ENCODE measurements at places on chromosomes 2 and 18.

DNA sequence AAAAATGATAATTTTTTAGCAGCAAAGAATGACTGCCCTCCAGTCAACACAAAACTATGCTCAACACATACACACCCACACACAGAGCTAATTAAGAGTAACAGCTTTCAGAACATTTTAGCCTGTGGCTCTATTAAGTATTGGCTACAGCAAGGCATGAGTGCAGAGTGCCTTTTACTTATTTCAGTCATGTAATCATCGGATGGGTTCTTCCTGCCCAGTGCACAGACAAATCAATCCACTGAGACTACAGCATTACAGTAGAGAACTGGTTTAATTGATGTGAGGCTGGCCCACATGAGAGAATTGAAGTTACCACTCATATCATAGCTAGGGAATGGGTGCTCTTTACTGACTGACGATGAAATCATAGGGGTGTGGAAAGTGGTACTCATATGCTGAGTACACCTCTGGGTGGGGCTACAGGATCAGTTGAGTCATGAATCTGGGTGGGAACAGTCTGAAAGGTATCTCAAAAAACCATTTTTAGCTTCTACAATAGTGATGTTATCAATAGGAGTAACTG lies 241.0 kb downstream of the FSIP2 start:
- no peak for DNase-seq

DNA sequence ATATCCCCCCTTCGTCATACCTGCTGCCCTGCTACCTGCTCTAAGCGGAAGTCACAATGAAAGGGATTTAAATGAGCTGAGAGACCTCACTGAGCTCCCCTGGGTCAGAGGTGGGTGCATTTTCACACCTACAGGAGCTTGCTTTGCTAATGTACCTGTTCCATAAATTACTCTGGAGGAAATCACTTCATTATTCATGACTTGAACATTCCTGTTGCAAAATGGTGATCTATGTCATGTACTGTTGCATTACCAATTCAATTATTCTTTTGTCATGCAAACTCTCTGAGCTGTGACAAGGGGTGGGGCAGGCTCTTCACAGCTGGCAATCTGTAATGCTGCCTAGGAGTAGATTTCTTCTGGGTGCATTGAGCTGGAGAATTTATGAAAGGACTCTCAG lies 761.3 kb downstream of the TSN start:
- DNase-seq, result no peak

DNA sequence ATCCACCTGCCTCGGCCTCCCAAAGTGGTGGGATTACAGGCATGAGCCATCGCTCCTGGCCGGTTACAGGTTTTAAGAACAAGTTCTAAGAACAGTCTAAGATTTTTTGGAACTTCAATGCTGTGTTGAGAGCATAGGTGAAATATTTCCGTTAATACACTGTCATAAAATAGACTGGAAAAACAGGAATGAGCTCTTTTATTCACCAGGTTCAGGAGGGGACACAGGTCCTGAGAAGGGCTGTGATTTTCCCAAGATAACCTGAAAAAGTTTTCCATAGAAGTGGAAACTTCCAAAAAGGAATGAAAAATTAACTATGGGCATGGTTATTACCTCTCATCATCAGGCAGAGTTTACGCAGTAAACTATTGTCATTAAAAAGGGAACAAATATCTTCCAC lies 97.6 kb upstream of the TMEM178A start:
- DNase-seq, result no peak

- DNase-seq, result no peak
These were observed 534.2 kb downstream of the SPAG16 start for GRCh38 chr2:213818436-213818835.

GRCh38 chr2:191349990-191350389 lies 104.8 kb downstream of the MYO1B start:
- DNase-seq, result no peak

- DNase-seq, result no peak
These were observed 103.3 kb downstream of the AOX1 start for GRCh38 chr2:200689115-200689514.

- no peak for DNase-seq
These were observed 148.9 kb downstream of the AGPS start for GRCh38 chr2:177541258-177541991.

DNA sequence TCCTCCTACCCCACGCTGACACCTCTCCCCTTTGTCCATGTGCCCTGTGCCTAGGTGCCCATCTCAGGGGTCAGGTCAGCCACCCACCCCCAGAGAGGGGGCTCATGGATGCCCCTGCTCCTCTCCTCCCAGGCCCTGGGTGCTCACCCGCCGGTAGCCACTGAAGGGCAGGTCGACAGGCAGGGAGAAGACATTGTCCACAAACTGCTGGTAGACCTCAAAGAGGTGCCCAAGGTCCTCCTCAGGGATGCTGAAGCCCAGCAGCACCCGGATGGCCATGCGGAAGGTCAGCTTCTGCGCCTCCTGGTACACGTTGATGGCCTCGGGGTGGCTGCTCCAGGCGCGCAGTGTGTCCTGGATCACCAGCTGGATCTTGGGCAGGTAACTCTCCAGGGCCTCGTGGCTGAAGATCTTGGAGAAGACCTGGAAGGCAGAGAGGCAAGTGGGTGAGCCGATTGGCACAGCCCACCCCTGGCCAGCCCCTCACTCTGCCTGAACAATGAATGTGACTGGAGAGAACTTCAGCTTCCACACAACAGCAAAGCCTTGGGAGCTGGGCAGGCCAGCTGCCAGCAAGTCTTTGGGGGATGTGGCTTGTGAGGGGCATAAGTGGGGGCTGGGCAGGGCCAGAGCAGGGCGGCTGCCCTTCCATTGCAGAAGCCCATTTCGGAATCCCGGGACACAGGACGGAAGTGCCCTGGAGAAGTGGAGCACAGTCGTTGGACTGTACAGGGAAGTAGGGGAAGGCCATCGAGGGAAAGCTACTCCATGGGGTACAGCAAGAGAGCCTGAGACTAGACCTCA lies 12.5 kb downstream of the CYP26B1 start:
- no peak for DNase-seq

DNA sequence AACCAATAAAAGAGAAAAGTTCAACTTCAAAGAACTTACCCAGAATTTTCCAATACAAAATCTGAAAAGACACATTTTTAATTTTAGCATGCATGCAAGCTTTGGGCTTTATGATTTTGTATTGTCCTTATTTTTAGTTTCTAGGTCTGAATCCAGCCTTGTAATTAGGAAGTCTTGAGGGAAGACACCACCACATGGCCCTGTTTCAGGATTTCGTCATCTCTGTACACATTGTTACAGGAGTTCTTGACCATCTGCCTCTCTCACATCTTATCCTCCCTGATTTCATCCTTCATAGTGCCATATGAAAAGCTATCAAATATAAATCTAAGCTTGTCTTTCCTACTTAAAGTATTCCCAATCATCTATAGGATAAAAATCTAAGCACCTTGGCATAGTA lies 176.1 kb downstream of the TXNL1 start:
- no peak for DNase-seq

GRCh38 chr2:43989545-43989944 lies 6.2 kb downstream of the LRPPRC start:
- no peak for DNase-seq

GRCh38 chr2:145096582-145096981 lies 576.7 kb upstream of the ZEB2 start:
- no peak for DNase-seq

- no peak for DNase-seq
These were observed 64.9 kb downstream of the ZCCHC2 start for GRCh38 chr18:62587689-62588088.

GRCh38 chr18:56959120-56959519 lies 187.8 kb upstream of the BOD1L2 start:
- no peak for DNase-seq

- no peak for DNase-seq
These were observed 833.0 kb downstream of the SLC4A3 start for GRCh38 chr2:220460257-220460985.

DNA sequence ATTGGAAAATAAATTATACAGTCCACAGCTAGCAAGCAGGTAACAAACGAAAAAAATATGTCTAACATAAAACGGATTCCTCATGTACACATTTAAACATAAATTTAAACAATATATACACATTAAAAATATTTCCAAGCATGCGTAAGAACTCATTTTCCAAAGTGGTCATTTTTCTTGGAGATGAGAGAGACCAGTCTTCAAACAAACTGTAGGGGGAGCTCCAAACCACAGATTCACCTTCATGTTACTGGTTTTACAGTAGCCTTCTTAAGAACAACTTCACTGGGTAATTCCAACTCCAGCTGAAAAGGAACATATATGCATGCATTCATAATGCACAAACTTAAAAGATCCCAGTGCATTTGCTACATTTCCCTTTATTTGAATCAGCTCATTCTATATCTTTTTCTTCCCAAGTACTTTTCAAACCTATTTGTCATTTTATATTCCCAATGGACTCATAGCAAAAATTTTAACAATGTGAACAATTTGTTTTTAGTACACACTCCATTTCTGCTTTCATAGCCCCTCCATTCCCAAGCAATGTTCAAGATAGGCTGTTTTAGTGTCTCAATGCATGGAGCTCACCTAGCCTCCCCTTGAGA lies 4.7 kb upstream of the STAMBP start:
- no peak for DNase-seq

GRCh38 chr2:74079522-74080341 lies 68.0 kb downstream of the BOLA3 start:
- no peak for DNase-seq

DNA sequence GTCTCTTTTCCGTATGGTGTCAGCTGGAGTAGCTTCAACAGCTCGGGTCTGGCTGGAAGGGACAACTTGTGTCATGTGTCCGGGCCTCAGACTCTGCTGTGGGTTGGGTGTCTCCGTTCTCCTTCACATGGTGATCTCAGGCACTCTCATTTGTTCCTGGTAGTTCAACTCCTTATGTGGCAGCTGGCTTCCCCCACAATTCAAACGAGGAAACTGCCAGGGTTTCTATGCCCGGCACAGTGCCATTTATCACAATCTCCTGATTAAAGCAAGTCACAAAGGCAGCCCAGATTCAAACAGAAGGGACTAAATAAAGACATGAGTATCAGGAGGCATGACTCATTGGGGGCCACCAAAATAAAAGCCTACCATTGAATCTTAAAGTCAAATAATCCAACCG lies 22.7 kb downstream of the MRO start:
- no peak for DNase-seq

- DNase-seq, result no peak
These were observed 10.1 kb downstream of the SP9 start for GRCh38 chr2:174344716-174345461.

DNA sequence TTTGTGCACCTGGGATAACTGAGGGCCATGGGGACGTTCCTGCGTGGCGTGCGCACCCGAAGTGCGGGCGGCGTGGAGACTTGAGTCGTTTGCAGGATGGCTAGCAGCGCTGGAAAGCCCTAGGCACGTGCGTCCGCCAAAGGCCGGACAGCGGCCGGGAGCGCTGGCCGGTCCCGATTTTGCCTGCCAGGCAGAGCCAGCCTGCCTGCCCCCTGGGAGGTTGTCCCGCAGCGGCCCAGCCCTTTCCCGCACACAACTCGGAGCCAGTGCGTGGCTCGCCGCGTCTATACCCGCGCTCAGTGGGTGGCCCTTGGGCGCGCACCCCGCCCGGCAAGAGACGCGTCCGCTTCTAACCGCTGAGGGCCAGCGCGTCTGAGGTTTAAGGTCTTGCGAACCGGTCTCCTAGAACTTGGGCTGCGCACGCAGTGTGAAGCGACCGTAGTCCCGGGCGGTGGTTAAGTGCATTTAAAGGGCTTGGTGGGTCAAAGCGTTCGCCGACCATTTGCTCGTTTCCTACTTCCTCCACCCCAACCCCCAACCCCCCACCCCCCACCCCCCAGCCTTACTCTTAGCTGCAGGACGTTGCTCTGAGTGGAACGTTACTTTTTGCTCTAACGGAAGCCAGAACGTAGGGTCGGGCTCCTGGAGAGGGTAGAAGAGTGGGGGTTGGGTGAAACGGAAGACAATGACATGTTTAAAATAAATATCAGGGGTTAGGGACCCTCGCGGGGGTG lies 627 bp downstream of the CDCA7 start:
- peak; percentile 34 for DNase-seq

- no peak for DNase-seq
These were observed 4.9 kb downstream of the CREG2 start for GRCh38 chr2:101382442-101382841.

- no peak for DNase-seq
These were observed 62.4 kb upstream of the LTBP1 start for GRCh38 chr2:32884346-32884745.

- DNase-seq, result no peak
These were observed 95.8 kb downstream of the SLC25A12 start for GRCh38 chr2:171798156-171798820.

DNA sequence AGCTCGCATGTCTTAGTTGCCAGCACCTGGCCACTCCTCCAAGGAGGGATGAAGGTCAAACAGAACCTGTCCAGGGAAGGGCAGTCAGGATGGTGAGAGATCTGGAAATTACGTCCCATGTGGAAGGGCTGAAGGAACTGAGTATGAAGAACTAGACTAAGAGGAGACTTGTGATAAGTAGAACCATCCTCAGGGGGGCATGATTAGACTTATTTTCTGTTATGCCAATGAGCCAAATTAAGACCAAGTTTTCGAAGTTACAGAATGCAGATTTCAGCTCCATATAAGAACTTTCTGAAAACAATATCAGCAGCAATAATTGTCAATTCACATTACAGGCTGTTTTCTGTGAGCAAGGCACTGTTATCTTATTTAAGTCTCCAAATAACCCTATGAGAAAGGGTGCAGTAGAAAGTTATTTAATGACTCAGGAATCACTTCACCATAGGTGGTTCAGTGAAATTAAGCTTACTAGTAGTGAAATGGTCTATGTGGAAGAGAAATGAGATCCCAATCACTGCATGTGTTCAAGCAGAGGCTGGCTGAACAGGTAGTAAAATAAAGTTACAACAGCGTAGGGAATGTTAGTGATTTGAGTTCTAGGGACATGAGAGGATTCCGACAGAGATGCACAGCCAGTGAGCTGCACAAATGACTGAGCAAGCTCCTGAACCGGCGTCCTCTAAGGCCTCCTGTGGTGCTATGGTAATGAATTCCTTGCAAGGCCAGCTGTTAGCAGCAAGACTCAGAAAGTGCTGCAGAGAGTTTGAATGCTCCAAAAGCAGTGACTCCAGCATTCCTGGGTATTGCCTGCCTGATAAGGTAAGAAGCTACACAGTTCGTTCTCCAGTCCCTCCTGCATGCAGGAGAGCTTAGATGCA lies 4.5 kb upstream of the DYM start:
- no peak for DNase-seq

- no peak for DNase-seq
These were observed 22.6 kb upstream of the FAM117B start for GRCh38 chr2:202612145-202612544.

DNA sequence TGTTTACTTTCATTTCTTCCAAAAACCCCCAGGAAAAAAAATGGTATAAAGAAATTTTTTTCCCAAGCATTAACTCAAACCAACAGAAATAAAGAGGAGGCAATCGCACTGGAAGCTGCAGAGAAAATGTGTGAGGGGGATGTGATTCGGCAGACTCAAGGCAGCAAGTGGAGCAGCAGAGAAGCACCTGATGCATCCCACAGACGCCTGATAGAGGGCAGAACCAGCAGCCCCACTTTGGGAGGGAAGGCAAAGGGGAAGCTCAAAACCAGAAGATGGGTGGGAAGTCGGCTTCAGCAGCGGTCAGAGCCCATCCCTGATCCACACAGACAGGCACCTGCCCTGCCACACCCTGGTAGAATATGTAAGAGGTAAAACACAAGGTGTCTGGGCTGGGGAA lies 12.6 kb downstream of the FTCDNL1 start:
- DNase-seq, result no peak
